ENCODE measurements at places on chromosomes 3 and 15.

GRCh38 chr3:125318167-125318865 is 56.8 kb downstream of the ZNF148 start:
- no peak for DNase-seq

GRCh38 chr3:40969756-40970466 is 229.4 kb upstream of the CTNNB1 start:
- no peak for DNase-seq

DNA sequence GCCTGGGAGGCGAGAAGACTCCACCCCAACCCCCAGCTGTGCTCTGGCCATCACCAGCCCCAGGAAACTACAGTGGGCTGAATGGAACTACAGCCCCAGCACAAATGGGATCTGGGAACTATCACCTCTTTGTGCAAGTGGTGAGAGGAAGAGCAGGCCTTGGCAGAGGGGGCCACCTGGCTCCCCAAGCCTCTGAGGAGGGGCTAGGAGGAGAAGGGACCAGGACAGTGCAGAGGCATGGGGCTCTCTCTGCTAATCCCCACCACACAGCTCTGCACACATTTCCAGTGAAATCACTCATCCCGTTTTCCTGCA is 31.6 kb downstream of the KY start:
- no peak for DNase-seq

DNA sequence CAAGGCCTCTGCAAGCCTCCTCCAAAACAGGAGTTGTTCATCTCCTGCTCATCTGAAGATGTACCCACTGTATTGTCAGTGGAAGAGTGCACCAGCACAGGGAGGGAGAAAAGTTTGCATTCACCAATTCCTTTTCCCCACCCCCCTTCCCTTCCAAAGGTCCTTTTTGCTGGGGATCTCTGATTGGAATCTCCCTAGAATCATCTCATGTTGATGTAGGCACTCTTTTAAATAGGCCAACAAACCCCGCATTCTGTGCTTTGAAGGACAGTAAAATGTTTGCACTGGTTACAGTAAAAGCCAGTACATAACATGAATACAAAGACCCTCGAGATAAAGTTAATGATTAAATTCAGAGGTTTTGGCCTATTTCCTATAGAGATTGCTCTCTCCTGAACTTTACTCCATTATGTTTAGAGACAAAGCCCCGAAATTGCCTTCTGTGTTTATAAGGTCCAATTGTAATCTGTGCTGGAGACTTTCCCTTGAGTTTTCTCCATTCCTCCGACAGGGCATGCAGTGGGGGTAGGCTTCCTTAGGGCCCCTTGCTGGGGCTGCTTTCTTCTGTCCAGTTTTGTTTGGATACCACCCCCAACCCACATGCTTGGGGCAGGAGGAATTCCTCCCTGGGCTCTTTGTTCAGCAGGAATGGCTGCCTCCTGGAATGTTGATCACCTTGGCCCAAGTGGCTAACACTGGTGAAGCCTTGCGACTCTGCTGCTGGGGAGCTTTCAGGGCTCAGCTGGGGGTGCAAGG is 22.5 kb downstream of the TRIM71 start:
- DNase-seq, result no peak

GRCh38 chr15:55799291-55800212 is 56.6 kb upstream of the PRTG start:
- no peak for DNase-seq

DNA sequence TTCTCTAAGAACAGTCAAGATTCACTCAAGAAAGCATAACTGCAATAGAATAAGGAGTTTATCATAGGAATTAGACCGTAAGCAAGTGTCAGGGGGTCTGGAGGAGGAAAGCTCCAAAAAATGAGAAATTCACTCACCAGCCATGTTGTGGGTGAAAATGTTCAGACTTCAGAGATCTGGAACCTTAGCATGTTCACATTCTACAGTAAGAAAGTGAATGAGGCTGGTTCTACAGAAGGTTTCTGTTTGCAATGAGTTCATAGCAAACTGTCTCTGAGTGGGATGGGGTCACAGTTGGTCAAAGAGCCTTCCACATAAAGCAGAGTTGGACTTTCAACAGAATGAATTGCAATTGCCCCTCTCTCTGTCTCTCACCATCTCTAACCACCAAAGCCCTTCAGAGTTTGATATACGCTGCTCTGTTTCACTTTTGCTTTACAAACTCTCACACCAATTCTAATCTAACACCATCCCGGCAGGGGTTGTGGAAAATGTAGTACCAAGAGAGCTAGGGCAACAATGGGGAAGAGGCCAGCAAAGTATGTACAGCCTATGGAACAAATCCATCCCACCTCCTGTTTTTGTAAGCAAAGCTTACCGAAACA is 581.8 kb upstream of the UBE2E2 start:
- no peak for DNase-seq

DNA sequence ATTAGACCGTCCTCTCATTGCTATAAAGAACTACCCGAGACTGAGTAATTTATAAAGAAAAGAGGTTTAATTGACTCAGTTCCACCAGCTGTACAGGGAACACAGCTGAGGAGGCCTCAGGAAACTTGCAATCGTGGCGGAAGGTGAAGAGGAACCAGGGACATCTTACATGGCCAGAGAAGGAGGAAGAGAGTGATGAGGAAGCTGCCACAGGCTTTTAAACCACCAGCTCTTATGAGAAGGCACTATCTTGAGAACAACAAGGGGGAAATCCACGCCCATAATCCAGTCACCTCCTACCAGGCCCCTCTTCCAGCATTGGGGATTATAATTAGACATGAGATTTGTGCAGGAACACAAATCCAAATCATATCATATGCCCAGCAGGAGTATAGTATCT is 138.5 kb downstream of the ALCAM start:
- DNase-seq, result no peak

- no peak for DNase-seq
Observed at GRCh38 chr3:132834356-132834755, 112.1 kb upstream of the NPHP3 start.

DNA sequence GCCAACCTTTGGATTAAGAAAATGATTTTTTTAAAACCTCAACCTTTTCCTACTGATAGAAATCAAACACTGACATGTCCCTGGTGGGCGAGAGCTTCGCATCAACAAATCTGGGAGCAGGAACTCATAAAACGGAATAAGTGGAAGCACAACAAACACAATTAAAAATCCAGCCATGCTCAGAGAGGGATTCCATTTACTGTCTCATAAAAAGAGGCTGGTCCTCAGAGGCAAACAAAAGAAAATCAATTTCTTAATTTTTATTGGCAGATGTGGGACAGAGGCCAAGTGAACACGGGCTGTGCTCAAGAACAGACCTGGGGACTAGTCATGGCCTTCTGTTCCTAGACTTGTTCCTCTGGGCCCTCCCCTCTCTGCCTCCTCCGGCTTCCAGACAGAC is 214.5 kb downstream of the NTRK3 start:
- DNase-seq, result no peak

- DNase-seq, result no peak
Observed at GRCh38 chr3:102230057-102230456, 204.8 kb upstream of the ZPLD1 start.

GRCh38 chr3:194046995-194047645 is 88.8 kb upstream of the HES1 start:
- no peak for DNase-seq

- DNase-seq, result no peak
Observed at GRCh38 chr3:161927131-161927530, 430.5 kb downstream of the OTOL1 start.

- no peak for DNase-seq
Observed at GRCh38 chr3:62939707-62940106, 64.5 kb upstream of the CADPS start.

- no peak for DNase-seq
Observed at GRCh38 chr15:101020451-101020850, 101.3 kb downstream of the LRRK1 start.

DNA sequence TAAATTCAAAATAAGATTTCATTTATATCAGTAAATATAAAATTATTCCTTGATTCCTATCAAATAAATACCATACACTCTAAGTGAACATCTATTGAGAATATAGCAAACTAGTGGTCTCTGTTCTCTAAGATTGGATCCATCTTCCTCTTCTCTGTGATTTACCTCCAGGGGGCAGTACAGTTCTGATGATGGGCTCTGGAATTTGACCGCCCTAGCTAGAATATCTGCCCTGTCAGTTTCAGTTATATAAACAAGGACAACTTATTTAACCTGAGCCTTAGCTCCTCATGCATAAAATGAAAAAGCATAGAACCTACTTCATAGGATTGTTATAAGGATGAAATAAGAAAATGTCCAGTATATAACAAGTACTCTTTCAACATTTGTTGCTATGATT is 171.1 kb upstream of the CCDC54 start:
- DNase-seq, result no peak

GRCh38 chr15:67018441-67018840 is 47.0 kb upstream of the SMAD3 start:
- no peak for DNase-seq

- DNase-seq, result no peak
Observed at GRCh38 chr3:60579734-60580133, 671.5 kb downstream of the FHIT start.

- no peak for DNase-seq
Observed at GRCh38 chr15:73633991-73634495, 854 bp upstream of the NPTN start.

DNA sequence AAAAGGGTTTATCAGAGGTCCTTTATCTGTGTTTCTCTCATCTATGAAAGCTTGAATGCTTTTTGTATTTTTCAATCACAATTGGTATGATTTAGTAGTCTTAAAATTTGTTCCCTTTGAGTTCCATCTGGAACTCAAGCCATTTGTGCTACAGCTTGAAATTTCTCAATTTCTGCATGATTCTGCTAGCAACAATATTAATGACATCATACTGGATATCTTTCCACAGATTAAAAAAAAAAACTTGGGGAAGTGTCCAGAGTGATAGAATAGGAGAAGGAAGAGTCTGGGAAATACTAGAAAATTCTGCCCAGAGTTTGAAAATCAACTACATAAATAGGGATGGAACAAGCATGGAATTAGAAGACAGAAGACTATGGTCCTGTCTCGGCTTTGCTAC is 9.3 kb upstream of the FBN1 start:
- DNase-seq, result no peak

GRCh38 chr15:87648278-87648677 is 608.3 kb downstream of the NTRK3 start:
- DNase-seq, result no peak

DNA sequence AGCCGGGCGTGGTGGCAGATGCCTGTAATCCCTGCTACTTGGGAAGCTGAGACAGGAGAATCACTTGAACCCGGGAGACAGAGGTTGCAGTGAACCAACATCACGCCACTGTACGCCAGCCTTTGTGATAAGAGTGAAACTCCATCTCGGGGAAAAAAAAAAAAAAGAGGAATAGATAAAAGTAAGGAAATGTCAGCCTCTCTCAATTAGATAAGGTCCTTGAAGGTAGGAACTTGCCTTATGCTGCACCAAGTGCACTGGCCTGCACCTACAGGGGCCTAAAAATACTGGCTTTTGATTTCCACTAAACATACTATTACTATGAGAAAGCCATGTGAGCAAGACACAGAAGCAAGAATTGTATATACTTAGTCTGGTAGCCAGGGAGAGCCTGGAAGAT is 7.1 kb downstream of the RAF1 start:
- DNase-seq, result no peak

DNA sequence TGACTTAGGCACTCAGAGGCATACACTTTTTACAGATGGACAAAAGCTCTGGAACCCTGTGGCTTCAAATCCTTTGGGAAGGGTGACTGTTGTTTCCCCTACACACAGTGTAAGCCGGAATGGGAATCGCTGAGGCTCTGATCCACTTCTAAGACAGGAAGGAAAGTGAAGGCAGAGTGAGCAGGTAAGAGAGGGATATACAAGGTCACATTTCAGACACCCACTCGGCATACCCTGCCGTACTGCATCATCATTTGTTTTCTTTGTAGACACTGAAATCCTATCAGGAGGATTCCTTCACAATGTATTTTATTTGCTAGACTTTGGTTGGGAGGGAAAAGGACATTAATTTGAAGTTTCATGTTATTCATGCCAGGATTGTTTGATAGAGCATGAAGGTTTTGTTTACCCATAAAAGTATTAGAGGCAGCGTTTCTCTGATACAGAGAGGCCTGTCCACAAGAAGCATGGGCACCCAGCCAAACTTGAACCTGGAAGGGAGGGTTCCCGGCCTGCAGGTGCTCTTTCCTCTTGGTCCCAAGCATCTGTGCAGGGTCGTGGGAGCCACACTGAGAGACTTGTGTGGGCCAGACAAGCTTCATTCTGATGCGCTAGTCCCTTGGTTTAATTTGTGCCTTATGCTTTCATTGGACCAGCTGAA is 21.9 kb upstream of the POLR2M start:
- DNase-seq, result no peak

DNA sequence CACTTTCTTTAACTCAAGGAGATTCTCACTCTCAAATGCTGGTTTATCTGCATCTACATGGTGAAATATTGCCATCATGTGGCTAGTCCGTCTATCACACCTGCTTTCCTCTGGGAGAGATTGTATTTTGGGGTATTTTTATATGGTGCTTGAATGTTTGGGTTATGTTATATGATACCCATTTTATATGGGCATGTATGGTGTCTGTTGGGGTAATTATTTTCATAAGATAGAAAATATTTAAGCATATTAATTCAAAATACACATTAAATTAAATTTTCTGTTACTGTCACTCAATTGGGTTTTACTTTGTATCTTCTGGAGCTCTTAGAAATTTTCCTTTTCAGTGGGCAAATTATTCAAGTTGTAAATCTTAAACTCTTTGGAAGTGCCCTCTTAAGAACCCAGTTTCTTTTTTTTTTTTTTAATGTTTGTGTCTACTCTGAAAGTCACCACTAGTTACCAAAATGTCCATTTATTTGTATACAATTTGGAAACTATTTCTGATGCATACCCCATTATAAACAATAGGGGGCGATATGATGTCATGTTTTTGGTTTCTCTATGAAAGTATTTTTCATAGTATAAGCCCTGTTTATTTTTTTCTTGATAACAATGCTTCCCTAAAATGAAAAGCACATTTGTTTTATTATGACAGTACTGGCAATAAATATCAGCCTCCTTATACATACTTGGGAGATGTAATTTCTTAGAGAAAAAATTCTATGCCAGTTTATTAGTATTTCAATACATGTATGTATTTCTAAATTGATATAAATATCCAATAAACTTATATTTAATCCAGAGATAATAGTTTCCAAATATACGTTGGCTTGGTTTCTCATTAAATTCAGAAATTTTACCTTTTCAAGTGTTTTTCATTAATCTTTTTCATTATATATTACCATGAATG is 36.1 kb upstream of the PLSCR5 start:
- no peak for DNase-seq

GRCh38 chr3:57977818-57978235 is 30.4 kb upstream of the FLNB start:
- DNase-seq, result no peak

- DNase-seq, result no peak
Observed at GRCh38 chr3:141379250-141379966, 11.1 kb downstream of the ZBTB38 start.

DNA sequence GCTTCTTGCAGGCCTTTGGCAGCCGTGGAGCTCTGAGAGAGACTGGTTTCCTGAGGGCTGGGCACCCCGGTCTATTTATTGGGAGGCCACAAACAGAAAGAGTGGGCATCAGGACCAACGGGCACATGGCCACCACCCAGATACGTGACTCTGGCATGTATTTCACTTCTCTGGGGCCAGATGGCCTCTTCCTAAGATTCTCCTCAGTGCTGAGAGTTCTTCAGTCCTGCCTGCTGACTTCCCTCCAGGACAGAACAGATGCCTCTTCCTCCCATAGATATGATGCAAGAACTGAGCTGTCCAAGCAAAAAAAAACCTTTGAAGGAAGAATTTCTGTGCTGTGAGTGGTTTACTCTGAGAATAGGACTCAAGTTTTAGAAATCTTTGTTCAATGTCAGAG is 107.7 kb downstream of the IGF2BP2 start:
- no peak for DNase-seq

All from esophagus squamous epithelium (tissue), 5 donors.